ENCODE measurements at places on chromosomes 16 and 17. TPM values are rescaled to one million over a fixed set of nuclear protein-coding genes. Genes with fewer than 3 reads are reported as not detected.

- no peak for DNase-seq
These were observed 252.4 kb downstream of the NTN1 start for GRCh38 chr17:9273428-9274391.

Gene MSLN
- not detected for total RNA-seq

- no peak for DNase-seq
These were observed 1.6 kb downstream of the UNC119 start for GRCh38 chr17:28550858-28551257.

- no peak for DNase-seq
These were observed 193.6 kb downstream of the RPTOR start for GRCh38 chr17:80738020-80738808.

Gene CLEC3A
- not detected for total RNA-seq

GRCh38 chr16:48818257-48818656 is 208.3 kb upstream of the N4BP1 start:
- DNase-seq, result no peak

Gene KRTAP4-1
- not detected for total RNA-seq

DNA sequence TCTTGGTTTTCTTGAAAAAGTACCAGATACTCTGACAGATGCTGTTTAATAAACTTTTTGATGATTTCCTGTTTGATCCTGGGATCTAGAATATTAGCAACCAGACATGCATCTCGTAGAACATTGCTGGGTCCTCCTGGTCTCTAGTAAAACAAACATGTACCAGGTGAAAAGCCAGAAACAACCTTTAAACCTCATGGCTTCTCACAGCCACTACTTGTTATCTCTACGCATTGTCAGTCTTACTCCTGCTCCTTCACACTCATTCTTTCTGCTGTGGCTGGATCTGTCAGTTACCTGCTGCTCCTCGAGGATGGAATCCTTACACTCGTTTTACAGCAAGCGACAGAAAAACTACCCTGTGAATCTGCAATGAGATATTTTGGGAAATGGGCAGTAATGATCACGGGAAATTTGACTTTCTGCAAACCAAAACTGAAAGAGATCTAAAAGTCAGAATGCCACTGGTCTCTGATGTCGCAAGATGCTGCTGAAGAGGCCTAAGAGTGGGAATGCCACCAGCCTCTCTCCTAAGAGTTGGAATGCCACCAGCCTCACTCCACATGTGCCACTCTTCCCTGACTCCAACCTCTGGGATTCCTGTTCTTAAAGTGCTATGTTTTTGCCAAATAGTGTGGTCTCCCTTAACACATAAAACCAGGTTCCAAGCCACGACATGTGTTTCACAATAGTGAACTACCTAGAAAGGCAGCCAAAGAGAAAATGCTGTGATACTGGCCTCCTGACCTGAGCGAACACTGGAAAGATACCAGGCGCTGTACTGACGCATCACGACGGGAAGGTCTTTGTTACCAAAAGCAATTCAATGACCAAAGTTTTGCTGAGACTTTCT is 86.3 kb downstream of the VPS53 start:
- no peak for DNase-seq

GRCh38 chr17:17036524-17036998 is 5.7 kb upstream of the MPRIP start:
- DNase-seq, result no peak

DNA sequence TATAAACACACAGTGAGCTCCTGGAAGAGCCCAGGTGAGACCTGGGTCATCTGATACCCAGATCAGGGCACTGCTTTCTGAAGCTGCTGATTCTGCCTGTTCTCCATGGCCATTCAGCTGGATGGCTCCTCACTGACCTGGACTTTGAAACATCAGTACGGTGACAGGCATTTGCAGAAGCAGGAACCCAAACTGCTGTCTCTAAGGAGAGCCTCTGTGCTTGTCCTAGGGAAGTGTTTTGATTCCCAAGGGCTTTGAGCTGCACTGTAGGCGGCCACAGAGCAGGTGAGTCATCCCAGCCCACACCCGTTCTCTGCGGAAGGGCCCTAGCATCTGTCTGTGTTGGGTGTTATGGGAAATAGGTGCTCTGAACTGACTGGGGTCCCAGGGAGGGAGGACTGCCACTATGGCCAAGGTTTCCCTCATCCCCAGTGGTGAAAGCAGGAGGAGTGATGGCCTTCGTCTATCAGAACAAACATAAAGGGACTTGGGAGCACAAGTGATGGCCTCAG is 60.7 kb upstream of the ADCY9 start:
- no peak for DNase-seq

- DNase-seq, result no peak
These were observed 22.7 kb downstream of the TRPV3 start for GRCh38 chr17:3534881-3535252.

- no peak for DNase-seq
These were observed 2.7 kb upstream of the PRSS41 start for GRCh38 chr16:2795395-2796143.

DNA sequence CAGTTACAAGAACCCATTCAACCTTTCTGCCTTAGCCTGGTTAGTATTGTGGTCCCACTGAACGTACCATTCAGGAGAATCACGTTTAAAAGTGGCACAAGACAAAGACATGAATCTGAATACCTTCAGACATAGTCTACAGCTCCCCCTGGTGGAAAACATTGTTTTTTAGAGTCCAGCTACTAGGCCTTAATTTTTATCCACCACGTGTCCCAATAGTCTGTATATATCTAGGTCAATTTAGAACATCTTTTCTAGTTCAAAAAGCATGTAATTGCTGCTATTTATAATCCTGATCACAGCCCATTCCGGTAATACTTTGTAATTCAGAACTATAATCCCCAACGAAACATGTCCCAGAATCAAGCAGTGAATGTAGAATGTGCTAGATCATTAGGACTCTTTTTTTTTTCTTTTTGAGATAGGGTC is 13.7 kb upstream of the GUCY2D start:
- DNase-seq, result peak; percentile 41

GRCh38 chr17:82962163-82962720 is 117.2 kb upstream of the METRNL start:
- DNase-seq, result no peak

Gene SLC22A31
- 0.18 TPM for total RNA-seq

DNA sequence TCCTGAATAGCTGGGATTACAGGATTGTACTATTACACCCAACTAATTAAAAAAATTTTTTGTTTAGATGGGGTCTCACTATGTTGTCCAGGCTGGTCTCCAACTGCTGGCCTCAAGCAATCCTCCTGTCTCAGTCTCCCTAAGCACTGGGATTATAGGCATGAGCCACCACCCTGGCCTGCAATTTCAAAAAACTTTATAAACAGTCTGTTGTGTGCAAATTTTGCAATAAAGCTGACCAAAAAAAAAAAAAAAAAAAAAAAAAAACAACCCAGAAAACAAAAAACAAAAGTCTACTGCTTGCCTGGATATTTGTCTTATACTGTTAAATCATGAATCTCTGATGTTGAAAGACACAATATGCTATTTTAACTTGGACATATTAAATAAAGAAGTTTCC is 4.4 kb downstream of the CREBBP start:
- DNase-seq, result no peak

Gene NPIPA3
- 0.26 TPM for total RNA-seq

GRCh38 chr16:3025032-3026002 is 1.5 kb downstream of the THOC6 start:
- DNase-seq, result no peak

DNA sequence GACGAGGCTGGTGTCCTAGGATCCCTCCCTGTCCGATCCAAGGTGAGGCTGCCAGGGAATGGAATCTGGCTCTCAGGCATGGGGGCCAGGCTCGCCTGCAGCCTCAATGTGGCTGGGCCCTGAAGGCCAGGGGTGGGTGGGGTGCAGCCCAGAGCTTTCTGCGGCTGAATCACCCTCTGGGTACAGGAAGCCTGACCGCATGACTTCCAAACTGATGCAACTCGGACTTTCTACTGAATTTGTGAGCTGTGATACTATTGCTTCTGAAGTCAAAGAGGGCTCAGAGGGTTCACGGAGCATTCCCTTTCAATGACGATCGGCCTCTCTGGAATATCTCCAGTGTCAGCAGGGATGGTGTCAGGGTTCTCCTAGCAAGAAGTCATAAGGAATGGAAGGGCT is 123.7 kb downstream of the METRNL start:
- no peak for DNase-seq

DNA sequence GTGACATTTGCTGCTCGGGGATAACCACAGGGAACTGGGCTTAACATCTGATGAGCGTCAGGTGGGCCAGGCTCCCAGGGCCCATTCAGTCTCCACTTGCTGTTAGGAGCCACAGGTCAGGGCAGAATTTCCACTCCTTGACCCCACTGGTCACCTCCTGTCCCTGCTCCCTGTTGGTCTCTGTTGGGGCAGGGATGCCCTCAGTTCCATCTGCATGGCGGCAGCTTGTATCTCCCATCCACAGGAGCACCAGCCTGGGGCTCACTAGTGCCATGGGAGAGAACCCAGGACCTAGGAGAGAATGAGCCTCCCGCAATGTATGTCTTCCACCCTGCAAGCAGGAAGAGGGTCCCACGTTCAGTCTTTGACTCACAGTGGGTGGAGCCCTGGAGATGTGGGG is 212.1 kb downstream of the CCDC182 start:
- no peak for DNase-seq

GRCh38 chr17:39999067-39999466 is 16.2 kb upstream of the CSF3 start:
- DNase-seq, result no peak

DNA sequence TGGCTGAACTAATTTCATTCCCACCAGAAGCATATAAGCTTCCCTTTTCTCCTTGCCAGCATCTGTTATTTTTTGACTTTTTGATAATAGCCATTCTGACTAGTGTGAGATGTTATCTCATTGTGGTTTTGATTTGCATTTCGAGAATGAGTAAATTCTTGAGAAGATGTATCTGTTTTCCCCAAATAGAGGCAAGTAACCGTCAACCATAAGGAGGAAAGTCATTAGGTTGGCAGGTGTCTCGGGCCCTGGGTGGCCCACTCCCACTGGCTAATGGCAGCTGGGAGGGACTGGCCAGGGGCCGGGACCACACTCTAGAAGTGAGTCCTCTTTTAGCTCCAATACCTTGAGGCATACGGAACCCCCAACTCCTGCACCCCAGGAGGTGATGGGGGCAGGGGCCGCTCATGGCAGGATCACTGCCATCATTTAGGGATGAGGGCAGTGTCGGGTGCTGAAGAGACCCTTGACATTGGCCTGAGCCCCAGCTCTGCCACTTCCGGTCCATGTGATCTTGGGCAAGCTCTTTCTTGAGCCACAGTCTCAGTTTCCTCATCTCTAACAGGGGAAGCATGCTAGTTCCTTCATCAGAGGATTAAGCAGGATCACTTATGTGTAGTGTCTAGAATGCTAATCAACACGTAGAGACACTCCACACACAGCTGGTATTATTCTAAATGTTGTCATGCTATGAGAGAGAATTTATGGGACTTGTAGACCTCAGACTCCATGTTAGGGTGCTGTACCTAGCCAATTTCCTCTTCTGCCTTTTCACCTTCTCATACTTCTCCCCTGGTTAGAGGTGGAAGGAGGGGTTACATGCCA is 44.3 kb downstream of the RGS9 start:
- DNase-seq, result no peak

- no peak for DNase-seq
These were observed 28.5 kb upstream of the ELAC2 start for GRCh38 chr17:13046361-13046760.

DNA sequence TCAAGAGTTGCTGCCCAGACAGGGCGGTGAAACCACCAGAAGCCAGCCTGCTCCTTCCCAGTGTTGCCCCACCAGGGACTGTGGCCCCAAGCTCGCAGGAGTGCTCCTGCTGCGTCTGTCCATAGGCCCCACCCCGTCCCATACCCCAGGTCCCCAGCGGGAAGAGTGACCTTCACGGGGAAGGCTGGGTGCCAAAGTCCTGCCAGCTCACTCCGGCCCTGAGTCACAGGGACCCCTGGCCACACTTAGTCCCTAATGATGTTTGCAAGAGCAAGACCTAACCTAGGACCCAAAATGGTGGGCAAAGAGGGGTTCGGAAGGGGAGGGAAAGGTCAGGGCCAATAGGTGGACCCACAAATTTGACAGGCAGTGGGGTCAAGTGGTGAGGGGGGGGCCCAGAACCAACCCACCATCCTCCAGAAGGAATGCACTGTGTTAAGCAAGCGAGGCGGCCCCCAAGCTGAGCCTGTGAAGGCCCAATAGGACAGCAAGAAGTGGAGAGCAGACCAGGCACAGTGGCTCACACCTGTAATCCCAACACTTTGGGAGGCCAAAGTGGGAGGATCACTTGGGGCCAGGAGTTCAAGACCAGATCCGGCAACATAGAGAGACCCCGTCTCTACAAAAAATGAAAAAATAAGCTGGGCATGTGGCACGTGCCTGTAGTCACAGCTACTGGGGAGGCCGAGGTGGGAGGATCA is 3.3 kb downstream of the DOK4 start:
- no peak for DNase-seq

Gene OTOA
- not detected for total RNA-seq

DNA sequence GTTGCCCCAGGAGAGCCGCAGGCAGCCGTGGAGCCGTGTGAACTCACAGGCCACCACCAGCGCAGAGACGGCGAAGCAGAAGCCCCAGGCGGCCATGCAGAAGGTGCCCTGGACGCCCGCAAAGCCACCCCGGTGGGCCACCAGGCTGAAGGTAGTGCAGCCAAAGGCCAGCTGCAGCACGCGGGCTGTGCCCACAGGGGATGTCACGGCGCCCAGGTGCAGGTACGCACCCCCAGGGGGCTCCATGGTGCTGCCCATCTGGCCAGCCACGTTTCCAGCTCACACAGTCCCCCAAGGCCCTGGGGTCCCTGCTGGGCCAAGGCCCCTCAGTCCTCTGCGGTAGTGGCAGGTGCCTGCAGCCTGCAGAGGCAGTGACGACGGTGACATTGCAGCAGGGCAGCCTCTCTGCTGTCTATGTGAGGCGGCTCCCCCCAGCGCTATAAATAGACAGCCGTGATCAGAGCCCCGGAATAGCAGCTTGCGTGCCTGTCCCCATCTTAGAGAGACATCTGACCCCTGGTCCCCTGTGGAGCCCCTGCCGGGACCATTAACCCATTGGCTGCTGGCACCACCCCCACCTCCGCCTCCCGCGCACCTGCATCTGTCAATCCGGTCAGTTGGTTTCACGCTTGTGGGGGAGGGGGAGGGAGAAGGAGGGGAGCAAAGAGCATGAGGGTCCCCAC is 4.5 kb upstream of the PYCR1 start:
- DNase-seq, result no peak

Gene SLC5A11
- total RNA-seq, result not detected

GRCh38 chr17:48060249-48060648 is 12.1 kb downstream of the NFE2L1 start:
- no peak for DNase-seq

GRCh38 chr17:41354536-41354935 is 3.9 kb upstream of the KRT33A start:
- no peak for DNase-seq

DNA sequence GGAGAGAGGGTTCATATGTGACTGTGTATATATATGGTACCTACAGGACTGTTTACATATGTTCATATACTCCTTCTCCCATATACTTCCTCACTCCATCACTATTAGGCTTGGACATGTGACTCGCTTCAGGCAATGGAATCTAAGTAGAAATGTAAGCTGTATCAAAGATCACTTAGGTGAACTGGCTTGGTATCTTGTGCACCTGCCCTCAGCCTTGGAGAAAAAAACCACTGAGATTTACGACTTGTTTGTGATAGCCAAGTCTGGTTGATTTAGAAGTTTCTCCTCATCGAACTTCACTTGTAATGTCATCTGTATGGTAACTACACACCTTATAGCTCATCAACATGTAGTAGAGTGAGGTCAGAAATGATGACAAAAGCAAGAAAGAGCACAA is 59.9 kb downstream of the FBXL20 start:
- no peak for DNase-seq

Data from pulmonary artery endothelial cell (primary cell).